ENCODE measurements at places on chromosomes 12 and 14. TPM values are rescaled to one million over a fixed set of nuclear protein-coding genes. Genes with fewer than 3 reads are reported as not detected.

Gene DRAM1
- 4.1 TPM for total RNA-seq

Gene A2M
- total RNA-seq, result not detected

Gene SIVA1
- total RNA-seq, result 111 TPM

Gene MYF5
- total RNA-seq, result not detected

Gene CRACR2A
- 28.0 TPM for total RNA-seq

Gene CMTM5
- total RNA-seq, result not detected

Gene SERPINA6
- total RNA-seq, result not detected

Gene HOXC12
- total RNA-seq, result not detected

Gene SELPLG
- total RNA-seq, result 51.9 TPM

Gene FAM181A
- total RNA-seq, result not detected

Gene LBHD2
- not detected for total RNA-seq

Gene SYCP3
- 0.44 TPM for total RNA-seq

Gene ANO2
- total RNA-seq, result not detected

Gene NPFF
- total RNA-seq, result 0.44 TPM

Gene GLT1D1
- 2.0 TPM for total RNA-seq

DNA sequence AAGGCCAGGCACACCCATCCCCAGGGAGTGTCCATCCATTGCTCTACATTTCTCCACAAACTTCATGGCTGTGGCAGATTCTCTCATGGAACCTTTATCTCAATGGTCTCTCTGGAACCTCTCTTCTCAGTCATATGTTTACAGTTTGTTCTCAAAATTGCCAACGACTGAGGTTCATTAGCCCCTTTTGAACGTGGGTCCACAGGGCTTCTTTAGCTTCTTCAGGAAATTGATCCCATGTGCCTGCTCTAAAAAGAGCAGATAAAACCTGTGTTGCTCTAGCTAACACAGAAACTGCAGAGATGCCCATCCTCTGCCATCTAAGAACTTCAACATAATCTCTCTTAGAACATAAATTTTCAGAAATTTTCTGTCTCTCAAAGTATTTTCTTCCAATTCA is at the start of gene OR6C4:
OR6C4 (plus strand) TSS at position 301 of the 400 bp plus-strand sequence. CDS start 1,625 bp downstream, outside the sequence.
- DNase-seq, result no peak

DNA sequence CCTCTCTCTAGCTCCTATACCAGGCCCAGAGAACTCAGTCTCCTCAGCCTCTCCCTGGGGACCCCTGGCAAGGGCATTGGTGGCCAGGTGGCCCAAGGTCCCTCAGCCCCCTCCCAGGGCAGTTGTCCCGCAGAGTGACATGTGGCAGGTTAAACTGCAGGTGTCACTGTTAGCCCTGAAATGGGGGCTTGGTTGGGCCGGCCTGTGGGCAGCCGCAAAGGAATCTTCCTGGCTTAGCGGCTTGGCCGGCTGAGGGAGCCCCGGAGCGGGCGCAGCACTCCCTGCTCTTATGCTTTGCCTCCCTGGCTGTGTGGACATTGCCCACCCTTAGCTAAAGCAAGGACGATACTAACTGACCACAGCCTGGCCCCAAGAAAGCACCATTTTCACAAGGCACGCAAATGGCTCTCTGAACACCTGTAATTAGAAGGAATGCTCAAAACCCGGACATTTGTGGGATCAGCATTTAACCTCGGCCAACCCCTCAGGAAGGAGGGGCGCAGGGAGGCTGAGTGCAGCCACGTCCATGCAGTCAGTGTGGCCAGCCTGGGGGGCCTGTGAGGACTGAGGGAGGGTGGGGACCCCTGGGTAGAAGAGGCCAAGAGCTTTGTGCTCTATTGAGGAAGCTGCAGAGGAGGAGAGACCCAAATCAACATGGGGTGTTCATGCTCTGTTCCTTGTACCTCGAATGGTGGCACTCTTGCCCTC is 82.2 kb downstream of the PAPOLA start:
- DNase-seq, result no peak

- DNase-seq, result no peak
These were observed 79.0 kb downstream of the TMX1 start for GRCh38 chr14:51318813-51319597.

- DNase-seq, result peak; percentile 61
These were observed 659.8 kb downstream of the VRK1 start for GRCh38 chr14:97456958-97457357.

GRCh38 chr12:100215209-100215608 is 14.6 kb downstream of the ACTR6 start:
- no peak for DNase-seq

GRCh38 chr14:29553427-29553826 is 374.2 kb downstream of the PRKD1 start:
- no peak for DNase-seq

DNA sequence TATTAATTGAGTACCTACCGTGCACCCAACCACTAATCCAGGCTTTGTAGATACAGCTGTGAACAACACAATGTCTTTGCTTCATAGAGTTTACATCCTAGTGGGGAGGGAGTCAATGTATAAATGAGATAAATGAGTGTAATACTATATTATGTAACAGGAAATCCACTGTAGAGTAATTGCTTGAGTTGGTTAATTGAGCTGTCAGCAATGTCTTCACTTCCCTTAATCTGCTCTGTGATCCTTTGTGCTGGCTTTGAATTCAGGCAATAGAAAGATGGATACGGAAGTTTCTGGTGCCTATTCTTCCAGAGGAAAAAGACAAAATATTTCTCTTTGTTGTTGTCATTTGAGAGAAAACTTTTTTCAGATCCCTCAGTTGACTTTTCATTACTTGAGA is 104.0 kb upstream of the SLC16A7 start:
- DNase-seq, result no peak

DNA sequence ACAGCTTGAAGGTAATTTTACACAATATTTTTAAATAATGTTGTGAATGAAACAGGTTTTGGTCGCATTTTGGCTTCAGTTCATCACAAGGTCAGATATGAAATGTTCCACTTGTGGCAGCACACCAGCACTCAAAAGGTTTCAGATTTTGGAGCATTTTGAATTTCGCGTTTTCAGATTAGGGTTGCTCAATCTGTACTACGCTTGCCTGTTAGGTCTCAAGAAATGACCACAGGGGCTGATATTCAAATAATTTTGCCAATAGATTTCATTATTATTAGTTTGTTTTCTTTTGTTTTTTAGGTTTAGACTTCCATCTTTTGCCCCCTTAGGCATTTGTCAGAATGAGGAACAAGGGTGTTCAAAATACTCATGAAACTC is 29.8 kb downstream of the DICER1 start:
- DNase-seq, result no peak

DNA sequence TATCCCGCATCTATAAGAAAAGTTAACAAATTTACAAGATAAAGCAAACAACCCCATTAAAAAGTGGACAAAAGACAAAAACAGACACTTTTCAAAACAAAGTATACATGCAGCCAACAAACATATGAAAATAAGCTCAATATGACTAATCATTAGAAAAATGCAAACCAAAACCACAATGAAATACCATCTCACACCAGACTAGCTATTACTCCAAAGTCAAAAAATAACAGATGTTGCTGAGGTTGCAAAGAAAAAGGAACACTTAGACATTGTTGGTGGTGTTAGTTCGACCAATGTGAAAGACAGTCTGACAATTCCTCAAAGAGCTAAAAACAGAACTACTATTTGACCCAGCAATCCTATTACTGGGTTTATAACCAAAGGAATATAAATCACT is 968.6 kb upstream of the USP15 start:
- no peak for DNase-seq

- no peak for DNase-seq
These were observed 442 bp downstream of the FLVCR2 start for GRCh38 chr14:75578786-75579337.

DNA sequence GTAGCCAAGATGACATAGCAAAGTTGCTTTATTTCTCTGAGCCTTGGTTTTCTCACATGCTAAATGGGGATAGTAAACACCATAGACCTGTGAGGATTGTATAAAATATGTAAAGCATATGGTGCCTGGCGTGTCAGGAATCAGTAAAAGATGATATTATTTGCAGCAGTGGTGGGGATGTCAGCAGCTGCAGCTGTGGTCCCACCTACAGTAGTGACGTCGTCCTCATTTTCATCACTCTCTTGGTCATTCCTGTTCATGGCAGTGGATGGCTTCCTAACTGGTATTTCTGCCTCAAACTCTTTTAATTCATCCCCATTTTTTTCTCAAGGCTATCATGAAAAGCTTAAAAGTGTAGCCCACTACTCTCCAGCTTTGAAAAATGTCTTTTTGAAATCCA is 12.1 kb downstream of the BMAL2 start:
- DNase-seq, result no peak

- no peak for DNase-seq
These were observed 20.3 kb downstream of the KNTC1 start for GRCh38 chr12:122547330-122547729.

- no peak for DNase-seq
These were observed 2.6 kb downstream of the KRAS start for GRCh38 chr12:25248137-25248536.

DNA sequence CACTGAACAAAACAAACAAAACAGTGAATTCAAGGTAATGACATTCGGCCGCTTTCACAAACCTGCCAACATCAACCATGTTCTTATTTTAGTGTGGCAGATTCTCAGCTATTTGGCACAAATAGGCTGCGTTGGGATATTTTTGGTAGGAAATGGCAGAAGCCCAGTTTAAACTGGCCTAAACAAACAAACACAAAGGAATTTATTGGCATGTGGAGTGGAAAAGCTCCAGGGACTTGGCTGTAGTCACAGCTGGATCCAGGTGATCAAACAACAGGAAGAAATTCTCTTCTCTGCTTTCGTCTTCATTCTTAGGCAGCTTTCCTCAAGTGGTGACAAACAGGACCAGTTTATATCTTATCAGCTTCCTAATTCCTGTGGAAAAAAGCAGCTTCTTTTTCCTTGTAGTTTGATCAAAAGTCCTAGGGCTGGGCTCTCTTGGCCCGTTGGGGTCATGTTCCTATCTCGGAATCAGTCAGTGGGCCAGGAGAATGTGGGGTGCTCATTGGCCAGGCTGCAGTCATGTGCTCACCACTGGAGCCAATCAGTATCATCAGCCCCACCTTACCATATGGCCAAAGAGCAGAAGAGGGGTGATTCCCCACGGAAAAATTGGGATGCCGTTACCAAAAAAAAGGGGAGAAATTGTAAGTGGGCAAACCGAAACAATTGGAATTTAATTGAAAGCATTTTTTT is 22.6 kb downstream of the C12orf75 start:
- no peak for DNase-seq

- DNase-seq, result no peak
These were observed 85.1 kb downstream of the KDM2B start for GRCh38 chr12:121495746-121496145.

DNA sequence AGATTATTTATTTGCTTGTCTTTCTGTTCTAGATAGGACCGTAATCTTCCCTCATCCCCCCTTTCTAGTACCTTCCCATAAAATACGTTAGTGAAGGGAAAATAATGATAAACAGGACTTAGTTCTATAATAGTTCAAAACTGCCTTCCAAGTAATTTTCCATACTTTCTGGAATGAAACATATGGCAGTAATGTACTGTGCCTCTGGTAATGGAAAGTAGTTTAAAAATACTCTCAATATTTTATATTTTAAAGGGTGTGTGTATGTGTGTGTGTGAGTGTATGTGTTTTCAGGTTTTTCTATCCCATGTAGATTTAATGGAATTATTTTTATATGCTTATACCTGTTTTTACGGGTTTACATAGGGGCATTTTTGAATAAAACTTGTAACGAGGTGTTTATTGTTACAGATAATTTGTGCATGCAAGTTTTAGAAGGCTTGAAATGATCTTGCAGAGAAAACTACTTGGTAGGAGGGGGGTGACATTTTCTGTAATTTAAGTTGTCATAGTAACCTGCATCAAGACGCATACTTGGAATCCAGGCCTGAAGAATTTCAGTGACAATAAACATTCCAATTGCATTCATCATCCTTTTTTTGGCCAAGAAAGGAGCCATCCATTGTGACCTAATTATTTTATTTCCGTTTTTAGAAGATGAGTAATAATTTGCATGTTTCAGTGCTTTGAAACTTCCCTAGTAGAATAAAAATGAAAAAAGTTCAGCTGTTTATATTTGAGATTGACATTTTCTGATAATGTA is 38.9 kb downstream of the RASSF8 start:
- no peak for DNase-seq

- no peak for DNase-seq
These were observed 151.4 kb downstream of the TMTC2 start for GRCh38 chr12:82838131-82838551.

GRCh38 chr12:113086249-113087164 is 30.0 kb downstream of the DTX1 start:
- DNase-seq, result no peak

- DNase-seq, result no peak
These were observed 238.1 kb downstream of the APAF1 start for GRCh38 chr12:98883231-98883630.

- DNase-seq, result no peak
These were observed 40.8 kb upstream of the EPS8 start for GRCh38 chr12:15829949-15830348.

- DNase-seq, result no peak
These were observed 85.2 kb upstream of the IGF1 start for GRCh38 chr12:102565555-102565954.

GRCh38 chr12:103997286-103997900 is 31.7 kb downstream of the TDG start:
- no peak for DNase-seq

DNA sequence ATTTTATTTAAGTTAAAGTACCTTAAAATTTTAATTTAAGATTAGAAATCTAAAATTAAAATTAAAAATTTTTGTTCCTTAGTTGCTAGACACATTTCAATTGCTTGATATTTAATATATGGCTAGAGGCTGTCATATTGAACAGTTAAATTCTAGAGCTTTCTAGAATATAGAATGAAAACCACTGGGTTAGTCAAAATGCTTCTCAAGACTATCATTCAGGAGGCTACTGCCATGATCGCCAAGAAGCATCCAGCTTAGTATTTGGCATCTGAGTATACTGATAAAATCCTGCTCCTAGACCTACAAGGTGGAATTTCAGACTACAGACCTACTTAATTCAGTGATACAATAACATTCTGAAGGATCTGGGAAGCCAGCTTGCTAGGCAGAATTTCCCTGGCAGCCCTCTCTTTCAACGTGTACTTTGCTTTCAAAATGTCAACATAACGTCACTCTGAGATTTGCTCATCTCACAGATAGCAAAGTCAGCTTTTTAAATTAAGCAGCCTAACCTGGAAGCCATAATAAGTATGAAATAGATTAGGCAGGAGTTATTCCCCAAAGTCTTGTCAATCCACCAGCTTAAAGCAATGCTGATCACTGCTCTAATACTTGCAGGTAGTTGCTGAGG is 525.8 kb downstream of the FSCB start:
- no peak for DNase-seq

DNA sequence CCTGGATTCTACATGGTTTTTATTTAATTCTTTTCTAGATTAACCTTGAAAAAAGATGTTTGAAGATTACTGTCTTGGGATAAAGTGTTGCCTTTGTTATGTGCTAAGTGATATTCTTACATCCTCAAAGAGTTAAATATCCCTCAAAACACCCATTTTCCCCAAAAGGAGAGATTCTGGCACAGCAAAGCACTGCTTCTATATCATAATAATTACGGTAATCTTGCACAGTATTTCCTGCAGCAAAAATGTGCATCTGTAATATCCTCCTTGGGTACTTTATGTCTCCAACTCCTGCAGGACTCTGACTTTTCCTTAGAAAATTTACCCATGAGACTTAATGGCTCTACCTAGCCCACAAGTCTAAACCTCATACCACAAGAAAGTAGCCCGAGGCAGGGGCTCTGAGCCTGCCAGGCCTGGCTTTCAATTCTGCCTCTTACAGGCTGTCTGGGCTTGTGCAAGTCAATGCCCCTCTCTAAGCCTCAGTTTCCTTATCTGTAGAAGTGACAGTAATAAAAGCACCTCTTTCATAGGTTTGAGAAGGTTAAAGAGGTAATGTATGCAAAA is 45.8 kb downstream of the SVOP start:
- DNase-seq, result no peak

- DNase-seq, result no peak
These were observed 8.0 kb downstream of the ACOT6 start for GRCh38 chr14:73620268-73620667.

Measured in activated T-helper 1 cell treated with anti-CD3 and anti-CD28 coated beads, Interleukin-12 subunit alpha, Interleukin-12 subunit beta, Interleukin-2, Interleukin-4 antibody, amounts not matched to agents 30 ng/mL and 10 ng/mL and 1 ng/mL, durations not matched to agents 14 hours and 24 hours and 36 hours (primary cell).